Left renal cortex interstitium (tissue), 4 donors: ENCODE measurements at places on chromosomes 6 and 20.

DNA sequence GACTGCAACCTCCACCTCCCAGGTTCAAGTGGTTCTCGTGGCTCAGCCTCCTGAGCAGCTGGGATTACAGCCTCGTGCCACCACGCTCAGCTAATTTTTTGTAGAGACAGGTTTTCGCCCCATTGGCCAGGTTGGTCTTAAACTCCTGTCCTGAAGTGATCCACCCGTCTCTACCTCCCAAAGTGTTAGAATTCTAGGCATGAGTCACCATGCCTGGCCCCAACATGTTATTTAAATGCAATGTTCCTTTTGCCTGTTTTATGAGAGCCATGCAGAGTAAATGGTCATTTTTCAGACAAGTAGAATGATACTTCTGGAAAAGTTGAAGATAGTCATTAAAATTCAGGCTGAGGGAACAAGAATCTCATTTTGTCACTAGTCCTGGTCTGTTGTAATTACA lies 43.8 kb upstream of the RPS6KA2 start:
- DNase-seq = no peak

DNA sequence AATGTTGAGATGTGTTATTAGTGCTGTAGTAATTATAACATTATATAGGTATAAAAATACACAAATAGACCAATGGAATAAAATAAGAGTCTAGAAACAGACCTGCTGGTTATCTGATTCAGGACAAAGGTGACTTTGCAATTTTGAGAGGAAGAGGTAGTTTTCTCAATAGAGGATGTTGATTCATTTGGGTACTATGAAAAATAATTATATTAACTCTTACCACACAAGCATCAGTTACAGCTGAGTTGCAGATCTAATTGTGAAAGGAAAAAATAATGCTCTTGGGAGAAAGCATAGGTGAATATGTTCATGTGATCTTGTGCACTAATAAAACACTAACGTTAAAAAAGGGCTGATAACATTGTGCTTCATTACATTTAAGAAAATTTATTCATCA lies 103.0 kb downstream of the BCKDHB start:
- DNase-seq = no peak

- no peak for DNase-seq
Observed at GRCh38 chr6:9007027-9007426, 571.7 kb upstream of the SLC35B3 start.

- DNase-seq = no peak
Observed at GRCh38 chr20:34693414-34693813, 10.7 kb upstream of the TP53INP2 start.

GRCh38 chr6:33857932-33858475 lies 54.2 kb upstream of the MLN start:
- DNase-seq = no peak

DNA sequence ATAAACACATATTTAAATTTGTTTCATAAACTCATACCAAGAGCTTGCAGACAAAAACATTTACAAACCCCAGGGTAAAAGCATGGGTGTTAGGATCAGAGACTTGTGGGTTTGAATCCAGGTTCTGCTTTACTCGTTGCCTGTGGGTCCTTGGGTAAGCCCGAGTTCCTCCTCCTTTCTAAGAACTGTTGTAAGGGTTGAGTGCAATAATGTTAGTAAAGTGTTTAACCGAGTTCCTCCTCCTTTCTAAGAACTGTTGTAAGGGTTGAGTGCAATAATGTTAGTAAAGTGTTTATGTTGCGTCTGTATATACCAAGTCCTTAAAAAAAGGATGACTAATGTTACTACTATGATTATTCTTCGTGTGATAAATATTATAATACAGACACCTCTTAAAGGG lies 18.7 kb downstream of the CCDC170 start:
- DNase-seq = no peak

- no peak for DNase-seq
Observed at GRCh38 chr6:106087548-106088325, 1.6 kb downstream of the PRDM1 start.

- DNase-seq = no peak
Observed at GRCh38 chr20:1215386-1216170, 10.3 kb upstream of the RAD21L1 start.

GRCh38 chr6:115976321-115976870 lies 84.3 kb downstream of the FRK start:
- no peak for DNase-seq

DNA sequence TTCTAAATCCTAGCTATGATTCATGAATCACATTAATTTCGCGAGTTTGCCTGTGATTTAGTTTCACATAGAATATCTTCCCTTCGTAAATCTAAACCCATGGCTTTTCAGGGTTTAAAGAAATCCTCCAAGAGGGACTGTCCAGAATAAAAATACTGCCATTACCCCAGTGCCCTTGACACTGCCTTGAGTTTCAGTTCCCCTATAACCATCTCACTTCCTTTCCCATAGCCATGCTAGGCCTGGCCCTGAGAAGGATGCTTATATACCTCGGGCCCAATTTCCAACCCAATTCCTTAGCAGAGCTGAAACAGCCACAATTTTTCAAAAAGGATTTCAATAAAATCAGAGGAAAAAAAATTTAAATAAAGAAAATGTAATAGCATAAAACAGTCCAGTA lies 697.3 kb downstream of the FRK start:
- no peak for DNase-seq

- no peak for DNase-seq
Observed at GRCh38 chr6:107635057-107635515, 145.2 kb downstream of the SOBP start.

- DNase-seq = no peak
Observed at GRCh38 chr6:391559-392440, at the start of gene IRF4. Gene IRF4 (plus strand): TSS chr6:391752. CDS start chr6:393153, 1,401 bp downstream.

- DNase-seq = no peak
Observed at GRCh38 chr20:63235399-63235983, at the start of gene BIRC7. Gene BIRC7 (plus strand): TSS chr20:63235905. CDS start chr20:63236097, 192 bp downstream.

- DNase-seq = no peak
Observed at GRCh38 chr6:7992002-7992815, 72.0 kb downstream of the BLOC1S5 start.

DNA sequence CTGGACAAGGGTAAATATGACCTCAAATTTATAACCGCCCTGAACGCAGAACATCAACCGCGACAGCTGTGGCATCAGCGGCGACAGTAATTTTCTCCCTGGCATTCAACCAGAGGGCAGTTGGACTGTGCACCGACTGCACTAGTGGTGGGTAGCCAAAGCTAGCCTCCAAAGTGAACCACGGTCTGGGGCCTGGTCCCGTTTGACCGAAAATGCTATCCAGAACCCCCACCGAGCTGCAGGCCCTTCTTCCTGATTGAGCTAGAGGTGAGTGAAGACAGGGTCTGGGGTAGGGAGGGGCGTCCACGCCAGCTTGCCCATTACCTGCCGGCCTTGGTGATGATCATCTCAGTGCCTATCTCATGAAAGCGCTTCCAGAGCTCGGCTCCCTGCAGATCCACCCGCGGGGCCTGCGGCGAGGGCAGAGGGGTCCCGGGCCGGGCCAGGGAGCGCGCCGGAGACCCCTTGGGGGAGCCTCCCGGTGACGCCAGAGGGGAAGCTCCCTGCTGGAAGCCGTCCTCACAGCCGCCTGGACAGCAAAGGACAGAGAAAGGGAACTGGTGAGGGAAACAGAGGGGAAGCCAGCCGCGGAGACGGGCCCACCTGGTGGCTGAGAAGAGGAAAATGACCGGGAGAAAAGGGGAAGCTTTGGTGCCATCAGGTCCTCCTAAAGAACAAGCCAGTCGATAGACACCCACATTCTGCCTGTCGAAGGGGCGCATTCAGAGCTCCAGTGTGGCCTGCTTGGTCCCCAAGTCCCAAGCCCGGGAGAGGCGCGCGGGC lies 2.0 kb downstream of the TBX18 start:
- no peak for DNase-seq

- no peak for DNase-seq
Observed at GRCh38 chr6:25034431-25034921, 98.7 kb upstream of the RIPOR2 start.

DNA sequence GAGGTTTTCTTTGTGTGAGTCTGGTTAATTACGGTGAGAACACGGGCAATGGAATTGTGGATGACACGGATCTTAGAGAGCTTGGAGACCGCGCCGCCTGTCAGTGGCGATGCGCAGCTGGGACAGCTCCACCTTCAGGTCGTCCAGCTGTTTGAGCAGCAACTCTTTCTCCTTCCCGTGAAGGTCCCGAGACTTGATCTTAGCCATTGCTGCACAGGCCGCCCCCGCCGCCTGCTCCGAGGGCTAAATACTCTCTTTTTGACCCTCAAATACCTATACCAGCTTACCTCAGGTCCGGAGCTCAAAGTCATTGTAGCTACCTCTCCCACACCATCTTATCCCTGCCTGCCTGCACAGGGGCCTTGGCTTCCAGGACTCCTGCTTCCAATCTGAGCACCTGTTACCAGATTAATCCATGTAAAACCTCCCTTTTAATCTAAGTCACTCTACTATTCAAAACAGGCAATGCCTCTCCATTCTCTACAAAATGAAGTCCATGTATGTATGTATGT lies 100.2 kb downstream of the PREP start:
- DNase-seq = no peak

DNA sequence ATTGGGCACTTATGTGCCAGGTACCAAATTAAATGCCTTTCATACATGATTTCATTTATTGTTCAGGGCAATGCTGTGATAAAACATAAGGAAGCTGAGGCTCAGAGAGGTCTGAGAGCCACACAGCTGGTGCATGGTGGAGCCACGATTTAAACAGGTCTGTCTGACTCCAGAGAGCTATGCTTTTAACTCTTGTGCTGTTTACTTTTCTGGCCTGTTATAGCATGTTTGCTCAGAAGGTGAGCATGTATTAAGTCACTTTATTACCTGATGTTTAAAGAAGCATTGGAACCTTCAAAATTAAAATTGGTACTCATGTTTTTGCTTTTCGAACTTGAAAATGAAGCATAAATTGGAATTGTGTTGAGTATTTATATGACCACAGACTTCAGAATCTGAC lies 26.8 kb downstream of the MCM8 start:
- DNase-seq = no peak

DNA sequence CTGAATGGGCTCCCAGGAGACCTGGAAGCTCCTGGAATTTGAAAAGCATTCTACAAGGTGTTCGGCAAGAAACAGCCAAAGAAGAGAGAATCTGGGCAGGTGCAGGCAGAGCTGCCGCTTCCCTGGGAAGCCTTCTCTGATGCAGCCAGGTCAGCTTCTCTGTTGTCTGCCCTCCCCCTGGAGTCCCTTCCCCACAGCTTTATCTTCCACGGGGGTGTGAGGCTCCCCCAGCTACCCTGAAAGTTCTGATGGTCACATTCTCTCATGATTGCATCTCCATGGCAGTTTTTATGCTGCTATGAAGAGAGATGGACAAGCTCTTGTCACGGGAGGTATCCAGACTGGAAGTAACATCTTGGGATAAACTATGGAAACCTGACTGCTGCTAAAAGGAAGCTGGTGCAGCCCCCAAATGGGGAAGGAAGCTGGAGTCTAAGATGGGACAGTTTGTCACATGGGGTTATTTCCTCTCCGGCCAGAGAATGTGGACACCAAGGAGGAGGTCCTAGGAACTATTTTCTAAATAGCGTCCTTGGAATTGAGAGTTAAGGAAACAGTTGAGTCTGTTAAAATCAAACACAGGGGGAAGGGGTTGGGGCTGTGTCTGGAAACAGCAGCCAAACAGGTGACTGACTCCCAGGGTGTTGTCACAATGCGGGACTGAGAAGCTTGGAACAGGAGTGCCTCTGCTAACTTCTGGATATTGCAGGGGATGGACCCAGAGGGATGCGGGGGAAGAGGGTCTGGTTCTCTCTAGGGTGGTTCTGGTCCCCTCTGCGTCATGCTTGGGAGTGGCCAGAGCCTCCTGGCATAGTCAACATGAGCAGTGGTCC lies 91.1 kb downstream of the ASXL1 start:
- no peak for DNase-seq

- no peak for DNase-seq
Observed at GRCh38 chr20:38987777-38988176, 25.6 kb downstream of the DHX35 start.

DNA sequence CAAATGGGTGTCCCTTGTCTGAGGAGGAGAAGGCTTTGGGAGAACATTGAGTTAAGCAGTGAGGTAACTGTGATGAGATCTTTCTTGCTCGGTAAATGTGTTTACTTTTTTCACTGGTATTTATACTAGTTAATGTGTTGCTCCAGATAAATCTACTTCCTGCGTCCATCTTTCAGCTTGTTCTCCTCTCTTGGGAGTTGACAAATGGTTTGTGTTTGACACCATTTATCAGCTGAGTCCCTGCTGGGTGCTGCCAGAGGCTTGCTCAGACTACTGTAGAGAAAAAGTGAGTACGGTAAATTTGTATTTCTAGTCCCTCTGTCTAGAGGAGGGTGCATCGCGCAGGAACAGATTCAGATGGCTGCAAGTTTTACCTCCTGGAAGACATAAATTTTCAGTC lies 8.3 kb upstream of the PRDM1 start:
- no peak for DNase-seq

DNA sequence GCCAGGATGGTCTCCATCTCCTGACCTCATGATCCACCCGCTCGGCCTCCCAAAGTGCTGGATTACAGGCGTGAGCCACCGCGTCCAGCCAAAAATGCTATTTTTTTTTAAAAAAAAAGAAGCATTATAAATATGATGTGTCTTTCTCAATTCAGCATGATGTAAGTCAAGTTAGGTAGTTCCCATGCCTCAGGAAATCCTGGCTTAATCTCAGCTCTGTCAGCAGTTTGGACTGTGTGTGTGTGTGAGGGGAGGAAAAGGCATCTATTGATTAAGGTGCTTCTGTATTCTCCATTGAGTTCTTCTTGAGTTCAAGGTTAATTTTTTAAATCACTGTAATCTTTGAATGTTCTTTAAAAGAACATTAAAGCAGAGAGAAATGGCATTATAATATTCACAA lies 51.5 kb downstream of the GMDS start:
- no peak for DNase-seq

GRCh38 chr20:54067606-54068174 lies 2.7 kb downstream of the BCAS1 start:
- DNase-seq = no peak

DNA sequence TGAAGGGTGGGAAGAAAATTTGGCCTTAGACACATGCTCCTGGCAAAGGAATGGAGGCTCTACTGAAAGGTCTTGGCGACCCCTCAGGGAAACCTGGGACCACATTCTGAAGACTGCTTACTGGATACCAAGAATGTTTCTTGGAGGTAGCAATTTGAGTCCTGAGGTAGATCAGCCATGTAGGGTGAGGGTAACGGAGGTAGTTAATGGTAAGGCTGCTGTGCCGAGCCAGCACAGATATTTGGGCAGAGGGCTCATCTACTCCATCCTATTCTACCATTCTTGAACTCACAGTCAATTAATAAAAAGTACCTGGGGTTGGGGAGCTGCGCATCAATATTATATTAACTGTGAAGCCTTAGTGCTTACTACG lies 401 bp upstream of the PHF3 start:
- DNase-seq = no peak
